IMR-90 (cell line): ENCODE measurements at places on chromosomes 1 and 21. TPM values are rescaled to one million over a fixed set of nuclear protein-coding genes. Genes with fewer than 3 reads are reported as not detected.

The E2F2 gene
- total RNA-seq: 0.36 and 0.56 TPM in 2 replicates

GRCh38 chr1:247102381-247102780, 1.8 kb downstream of the ZNF669 start:
- peak; percentile 76 for DNase-seq

GRCh38 chr1:53385276-53386225, 57.7 kb upstream of the LRP8 start:
- DNase-seq: no peak

- no peak for DNase-seq
These were observed 60.0 kb downstream of the SLC25A24 start for GRCh38 chr1:108140177-108140576.

GRCh38 chr1:88204111-88204510, 480.0 kb upstream of the PKN2 start:
- DNase-seq: no peak

DNA sequence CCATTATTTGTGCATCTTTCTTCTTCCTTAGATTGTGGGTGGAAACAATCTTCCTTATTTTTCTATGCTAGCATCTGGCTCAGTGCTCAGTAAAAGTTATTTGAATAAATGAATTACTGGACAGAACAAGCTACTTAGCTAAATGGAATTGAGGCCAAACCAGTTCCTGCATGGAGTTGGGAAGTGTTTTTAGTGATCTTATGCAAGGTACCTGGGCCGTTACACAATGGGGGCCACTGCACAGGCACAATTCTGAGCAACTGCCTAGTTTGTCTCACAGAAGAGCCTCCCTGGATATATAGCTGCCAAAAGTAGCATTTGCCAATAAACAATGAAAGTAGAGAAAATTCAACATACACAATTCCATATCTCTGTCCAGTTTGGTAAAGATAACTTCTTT, 27.0 kb upstream of the SERBP1 start:
- no peak for DNase-seq

DNA sequence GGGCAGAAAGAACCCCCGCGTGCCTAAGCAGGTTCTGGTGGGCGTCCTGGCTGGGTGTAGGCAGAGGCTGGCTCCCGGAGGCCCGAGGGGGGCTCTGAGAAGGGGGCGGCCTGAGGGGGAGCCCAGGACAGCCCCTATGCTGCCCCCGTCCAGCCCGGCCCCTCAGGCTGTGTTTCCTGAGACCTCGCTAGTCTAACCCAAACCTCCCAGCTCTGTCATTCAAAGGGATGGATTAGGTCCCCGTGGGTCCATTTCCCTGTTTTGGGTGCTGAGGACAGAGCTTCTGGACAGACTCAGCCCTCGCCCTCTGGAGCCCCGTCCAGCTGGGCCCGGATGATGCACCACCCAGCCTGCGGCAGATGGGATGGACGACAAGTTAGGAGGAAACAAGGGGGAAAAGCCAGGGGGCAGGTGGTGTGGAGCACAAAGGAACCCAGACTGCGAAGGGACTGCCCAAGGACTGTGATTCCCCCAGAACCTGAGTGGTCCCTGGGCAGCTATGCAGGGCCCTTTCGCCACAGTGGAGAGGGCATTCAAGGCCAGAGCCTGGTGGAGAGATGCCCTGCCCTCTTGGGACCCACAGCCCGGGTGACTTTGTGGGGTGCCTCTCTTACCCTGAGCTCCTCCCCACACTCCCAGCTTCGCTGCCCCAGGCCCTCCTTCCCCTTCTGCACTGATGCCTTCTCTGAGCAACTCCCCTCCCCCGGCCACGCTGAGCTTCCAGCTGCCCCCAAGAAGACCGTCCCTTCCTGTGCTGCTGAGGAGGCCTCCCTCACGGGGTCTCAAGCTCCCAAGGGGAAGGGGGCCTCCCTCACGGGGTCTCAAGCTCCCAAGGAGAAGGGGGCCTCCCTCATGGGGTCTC, 2.8 kb downstream of the HES4 start:
- no peak for DNase-seq

GRCh38 chr1:153070243-153070642, 1.2 kb downstream of the SPRR2B start:
- no peak for DNase-seq

DNA sequence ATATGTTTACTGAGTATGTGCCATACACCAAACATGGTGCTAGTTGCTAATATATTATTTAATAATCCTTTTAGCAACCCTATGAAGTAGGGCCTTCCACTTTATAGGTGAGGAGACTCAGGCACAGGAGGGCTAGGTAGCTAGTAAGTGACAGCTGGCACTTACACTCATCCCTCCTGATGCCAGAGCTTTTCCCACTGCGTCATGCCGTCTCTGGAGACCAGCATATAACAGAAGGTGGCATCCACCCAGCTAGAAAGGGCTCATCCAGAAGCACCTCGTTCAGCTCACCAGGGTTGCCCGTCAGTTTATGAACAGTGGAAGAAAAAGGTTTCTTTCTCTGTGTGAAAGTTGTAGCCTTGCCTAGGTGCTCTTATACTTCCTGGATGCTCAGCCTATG, 108.9 kb downstream of the NOS1AP start:
- DNase-seq: no peak
